T-helper 22 cell (primary cell): ENCODE measurements at places on chromosomes 11 and 22.

DNA sequence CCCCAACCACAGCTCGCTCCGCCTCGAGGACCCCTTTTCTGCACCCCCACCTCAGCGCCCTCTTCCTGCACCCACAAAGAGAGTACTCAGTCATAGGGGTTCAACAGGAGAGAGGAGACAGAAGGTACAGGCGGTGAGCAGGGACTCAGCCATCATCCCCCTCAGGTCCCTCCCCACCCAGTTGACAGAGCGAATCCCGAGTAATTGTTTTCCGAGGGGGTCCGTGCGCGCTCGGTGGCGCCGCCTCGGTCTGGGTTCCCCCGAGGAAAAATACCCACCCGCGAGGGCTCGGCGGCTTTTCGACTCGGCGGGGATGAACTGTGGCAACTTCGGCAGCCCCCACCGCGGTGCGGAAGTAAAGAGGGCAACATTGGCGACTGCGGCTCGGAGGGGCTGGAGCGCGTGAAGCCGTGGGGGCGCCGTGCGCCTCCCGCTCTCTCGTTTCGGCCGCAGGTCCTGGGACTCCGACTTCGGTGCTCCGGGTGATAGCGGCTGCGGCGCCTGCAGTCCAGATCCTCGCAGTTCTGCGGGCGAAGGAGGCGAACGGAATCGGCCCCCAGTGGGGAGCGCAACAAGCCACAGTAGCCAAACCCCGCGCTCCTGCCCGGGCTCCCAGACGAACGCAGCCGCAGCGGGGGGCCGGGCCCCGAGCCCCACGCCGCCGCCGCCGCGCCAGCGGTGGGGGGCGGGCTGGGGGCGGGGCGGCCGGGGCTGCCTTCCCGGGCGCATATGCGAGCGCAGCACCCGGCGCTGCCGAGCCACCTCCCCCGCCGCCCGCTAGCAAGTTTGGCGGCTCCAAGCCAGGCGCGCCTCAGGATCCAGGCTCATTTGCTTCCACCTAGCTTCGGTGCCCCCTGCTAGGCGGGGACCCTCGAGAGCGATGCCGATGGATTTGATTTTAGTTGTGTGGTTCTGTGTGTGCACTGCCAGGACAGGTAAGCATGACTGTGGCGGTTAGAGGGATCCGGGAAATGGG is at the start of gene NELL1:
Gene NELL1 (plus strand): TSS at position 743 of the 976 bp plus-strand sequence.
- DNase-seq = no peak

GRCh38 chr11:45106440-45106839 is 40.0 kb upstream of the PRDM11 start:
- no peak for DNase-seq

- DNase-seq = no peak
Observed at GRCh38 chr11:115698243-115698642, 194.0 kb upstream of the CADM1 start.

DNA sequence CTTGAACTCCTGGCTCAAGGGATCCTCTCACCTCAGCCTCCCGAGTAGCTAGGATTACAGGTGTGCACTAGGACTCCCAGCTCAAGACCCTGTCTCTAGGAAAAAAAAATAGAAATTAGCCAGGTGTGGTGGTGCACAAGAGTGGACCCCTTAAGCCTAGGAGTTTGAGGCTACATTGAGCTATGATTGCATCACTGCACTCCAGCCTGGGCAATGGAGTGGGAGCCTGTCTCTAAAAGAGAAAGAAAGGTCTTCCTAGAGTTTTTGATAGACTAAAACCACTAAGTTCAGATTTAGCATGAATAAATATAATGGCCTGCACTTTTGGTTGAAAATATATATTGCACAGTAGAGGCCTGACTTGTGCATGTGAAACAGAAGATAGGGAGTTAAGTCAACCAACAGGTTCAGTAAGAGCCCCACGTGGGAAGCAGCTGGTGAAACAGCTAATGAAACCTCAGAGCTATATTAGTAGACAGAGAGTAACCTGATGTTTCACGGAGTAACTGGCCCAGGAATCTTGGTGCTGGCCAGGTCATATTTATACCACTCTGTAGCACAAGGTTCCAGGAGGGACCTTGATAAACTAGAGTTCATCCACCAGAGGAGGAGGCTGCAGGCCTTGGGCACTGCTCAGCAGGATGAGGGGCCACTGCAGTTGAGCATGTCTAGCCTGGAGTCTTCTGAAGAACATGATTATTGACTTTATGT is 4.6 kb upstream of the MICAL3 start:
- DNase-seq = no peak

DNA sequence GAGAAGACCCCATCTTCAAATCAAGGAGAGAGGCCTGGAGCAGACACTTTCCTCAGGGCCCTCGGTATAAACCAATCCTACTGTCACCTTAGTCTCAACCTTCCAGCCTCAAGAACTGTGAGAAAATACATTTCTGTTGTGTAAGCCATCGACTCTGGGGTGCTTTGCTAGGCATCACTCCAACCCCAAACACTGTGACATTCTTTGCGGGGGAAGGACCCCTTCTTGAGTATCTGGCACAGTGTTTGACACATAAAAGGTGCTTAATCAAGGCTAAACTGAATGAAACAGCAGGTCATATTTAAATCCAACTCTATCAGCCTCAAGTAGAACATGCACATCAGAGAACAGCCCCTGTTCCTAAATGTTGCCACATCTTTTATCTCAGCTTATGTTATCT is 558.1 kb downstream of the INSC start:
- no peak for DNase-seq

- DNase-seq = no peak
Observed at GRCh38 chr22:22578702-22579424, 19.8 kb upstream of the PRAME start.

DNA sequence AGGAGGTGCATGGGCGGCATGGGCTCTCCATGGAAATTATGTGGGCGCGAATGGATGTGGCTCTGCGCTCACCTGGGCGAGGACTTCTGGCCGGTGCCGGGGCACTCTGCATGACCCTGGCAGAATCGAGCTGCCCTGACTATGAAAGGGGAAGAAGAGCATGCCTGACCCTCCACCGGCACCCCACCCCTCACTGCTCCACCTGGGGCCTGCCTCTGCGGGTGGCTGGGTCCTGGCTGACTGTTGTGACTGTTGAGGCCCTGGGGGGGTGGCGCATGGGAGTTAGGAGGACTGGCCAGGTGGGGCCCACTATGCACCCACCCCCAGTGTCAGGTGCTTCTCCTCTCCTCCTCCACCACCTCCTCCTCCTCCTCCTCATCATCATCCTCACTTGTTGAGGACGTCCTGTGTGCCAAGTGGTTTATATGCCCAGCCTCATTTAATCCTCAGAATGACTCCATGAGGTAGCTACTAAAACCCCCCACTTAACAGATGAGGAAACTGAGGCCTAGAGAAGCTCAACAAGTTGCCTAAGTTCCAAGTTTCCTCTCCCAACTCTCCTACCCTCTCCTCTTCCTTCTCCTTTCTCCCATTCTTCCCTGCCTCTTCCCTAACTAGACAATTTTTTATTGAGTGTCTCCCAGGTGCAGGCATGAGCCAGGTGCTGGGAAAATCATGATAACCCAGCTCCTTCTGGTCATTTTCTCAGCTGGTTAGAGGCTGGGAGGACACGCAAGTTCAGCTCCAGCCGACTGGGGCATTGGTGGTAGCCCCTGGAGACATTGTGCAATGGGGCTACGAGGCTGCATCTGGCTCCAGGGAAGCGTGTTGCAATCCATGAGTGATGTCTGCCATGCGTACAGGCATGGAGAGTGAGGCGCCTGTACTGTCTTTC is 2.3 kb downstream of the MYEOV start:
- DNase-seq = no peak

DNA sequence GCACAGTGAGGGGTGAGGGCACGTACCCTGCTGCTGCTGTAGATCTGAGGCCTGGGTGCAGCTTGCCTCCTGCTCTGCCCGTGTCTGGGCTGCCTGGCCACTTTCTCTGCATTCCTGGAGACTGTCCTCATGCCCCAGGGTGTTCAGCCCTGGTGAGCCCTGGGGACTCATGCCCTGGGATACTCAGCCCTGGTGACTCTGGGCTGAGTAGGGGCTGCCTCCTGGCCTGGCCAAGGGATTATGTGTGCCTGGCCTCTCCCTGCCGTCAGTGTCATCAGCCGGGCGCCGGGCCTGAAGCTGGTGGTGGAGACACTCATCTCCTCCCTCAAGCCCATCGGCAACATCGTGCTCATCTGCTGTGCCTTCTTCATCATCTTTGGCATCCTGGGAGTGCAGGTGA is 94.7 kb downstream of the CACNA1I start:
- DNase-seq = no peak

GRCh38 chr22:45341498-45341897 is 31.8 kb downstream of the FAM118A start:
- DNase-seq = no peak

DNA sequence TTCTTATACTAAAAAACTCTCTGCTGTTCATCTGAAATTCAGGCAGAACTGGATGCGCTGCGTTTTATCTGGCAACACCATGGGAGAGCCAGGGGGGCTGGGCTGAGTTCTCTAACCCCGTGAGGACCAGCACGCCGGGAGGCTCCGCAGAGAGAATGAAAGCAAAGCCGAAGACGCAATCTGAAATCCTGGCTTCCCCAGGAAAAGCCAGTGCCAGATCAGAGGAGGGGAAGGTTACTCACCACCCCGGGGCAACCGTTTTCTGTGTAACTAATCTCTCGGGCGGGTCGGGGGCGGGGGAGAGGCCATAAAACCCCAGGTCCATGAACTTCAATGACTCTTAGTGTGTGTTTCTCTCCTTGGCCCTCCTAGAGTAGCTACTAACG is 99.4 kb downstream of the SHANK2 start:
- no peak for DNase-seq

DNA sequence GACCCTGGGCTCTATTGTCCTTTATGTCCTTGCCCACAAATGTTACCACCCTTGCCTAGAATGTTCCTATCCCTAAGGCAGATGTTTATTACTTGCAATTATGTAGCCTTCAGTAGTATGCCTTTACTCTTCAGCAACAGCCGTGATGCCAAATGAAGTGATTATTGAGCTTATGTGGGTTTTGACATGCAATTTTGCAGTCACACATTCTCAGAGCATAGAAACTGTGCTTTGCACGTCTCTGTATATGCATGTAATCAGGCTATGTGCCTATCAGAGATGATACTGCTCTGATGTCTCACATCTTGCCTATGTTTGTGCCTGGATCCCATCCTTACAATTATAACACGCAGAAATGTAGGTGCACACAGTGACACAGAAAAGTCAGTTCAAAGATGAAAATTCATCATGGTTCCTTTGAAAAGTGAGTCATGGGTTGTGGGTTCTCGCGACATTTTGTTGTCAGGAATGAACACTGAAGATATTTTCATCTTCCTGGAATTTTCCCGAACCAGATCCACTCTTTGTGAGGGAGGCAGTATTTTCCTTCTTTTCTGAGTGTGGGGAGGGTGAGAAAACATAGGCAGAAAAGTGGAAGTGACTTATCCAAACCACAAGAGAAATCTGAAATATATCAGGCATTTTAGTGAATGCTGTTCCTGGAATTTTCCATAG is 81.1 kb downstream of the BMAL1 start:
- no peak for DNase-seq

DNA sequence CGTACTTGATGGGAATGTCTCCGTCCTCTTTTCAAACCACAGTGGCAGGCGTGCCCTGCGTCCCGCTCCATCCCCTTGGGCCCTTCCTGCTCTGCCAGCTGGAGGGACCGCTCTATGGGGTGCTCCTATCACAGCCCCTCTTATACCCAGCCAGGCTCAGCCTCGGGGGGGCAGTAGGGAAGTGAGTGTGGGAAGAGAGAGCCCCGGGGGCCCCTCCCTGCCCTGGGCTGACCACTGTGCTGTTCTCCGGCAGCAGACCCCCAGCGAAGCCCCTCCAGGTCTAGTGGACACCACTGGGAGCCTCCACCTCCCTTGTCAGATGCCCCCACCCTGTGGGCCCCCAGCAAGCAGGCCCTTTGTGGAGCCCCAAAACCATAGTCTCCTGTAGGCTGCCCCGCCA is 572.5 kb downstream of the BRD1 start:
- no peak for DNase-seq

- DNase-seq = no peak
Observed at GRCh38 chr11:8277691-8278090, 14.0 kb upstream of the LMO1 start.

GRCh38 chr22:17753401-17753989 is 20.8 kb downstream of the BID start:
- no peak for DNase-seq

DNA sequence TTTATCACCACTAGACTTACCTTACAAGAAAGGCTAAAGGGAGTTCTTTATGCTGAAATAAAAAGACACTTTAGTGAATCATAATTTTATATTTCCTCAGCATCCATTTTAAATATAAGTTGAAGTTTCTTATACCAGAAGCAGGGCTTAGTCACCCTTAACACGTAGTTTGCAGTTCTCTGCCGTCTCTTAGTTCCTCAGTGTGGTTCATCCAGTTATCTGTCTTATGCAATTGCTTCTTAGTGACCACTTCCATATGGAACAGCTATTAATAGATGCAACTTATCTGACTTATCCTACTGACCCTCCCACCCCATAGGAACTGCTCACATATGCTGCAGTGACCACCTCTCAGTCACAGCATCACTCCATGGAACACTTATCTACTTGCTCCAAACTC is 11.7 kb upstream of the SLC36A4 start:
- no peak for DNase-seq

DNA sequence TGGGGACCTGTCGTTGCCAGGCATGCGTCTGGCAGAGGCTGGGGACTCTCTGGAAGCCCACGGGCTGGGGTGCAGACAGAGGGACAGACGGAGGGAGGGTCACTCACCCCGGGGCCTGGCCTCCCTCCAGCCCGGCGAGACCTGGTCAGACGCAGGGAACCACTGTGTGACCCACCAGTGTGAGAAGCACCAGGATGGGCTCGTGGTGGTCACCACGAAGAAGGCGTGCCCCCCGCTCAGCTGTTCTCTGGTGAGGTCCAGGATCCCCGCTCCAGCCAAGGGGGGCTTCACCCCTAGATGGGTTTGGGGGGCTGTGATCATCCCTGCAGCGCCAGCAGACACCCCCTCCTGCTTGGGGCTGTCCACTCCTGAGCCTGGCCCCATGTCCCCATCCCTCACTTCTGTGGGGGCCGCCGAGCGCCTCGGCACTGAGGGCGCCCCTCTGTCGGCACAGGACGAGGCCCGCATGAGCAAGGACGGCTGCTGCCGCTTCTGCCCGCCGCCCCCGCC is 23.6 kb upstream of the MUC5B start:
- no peak for DNase-seq

GRCh38 chr11:73388265-73389133 is 12.3 kb downstream of the RELT start:
- DNase-seq = no peak
